ENCODE measurements at places on chromosomes 12 and 14.
A peak's percentile ranks its signal among the peaks of the same experiment; 100 is the strongest.

DNA sequence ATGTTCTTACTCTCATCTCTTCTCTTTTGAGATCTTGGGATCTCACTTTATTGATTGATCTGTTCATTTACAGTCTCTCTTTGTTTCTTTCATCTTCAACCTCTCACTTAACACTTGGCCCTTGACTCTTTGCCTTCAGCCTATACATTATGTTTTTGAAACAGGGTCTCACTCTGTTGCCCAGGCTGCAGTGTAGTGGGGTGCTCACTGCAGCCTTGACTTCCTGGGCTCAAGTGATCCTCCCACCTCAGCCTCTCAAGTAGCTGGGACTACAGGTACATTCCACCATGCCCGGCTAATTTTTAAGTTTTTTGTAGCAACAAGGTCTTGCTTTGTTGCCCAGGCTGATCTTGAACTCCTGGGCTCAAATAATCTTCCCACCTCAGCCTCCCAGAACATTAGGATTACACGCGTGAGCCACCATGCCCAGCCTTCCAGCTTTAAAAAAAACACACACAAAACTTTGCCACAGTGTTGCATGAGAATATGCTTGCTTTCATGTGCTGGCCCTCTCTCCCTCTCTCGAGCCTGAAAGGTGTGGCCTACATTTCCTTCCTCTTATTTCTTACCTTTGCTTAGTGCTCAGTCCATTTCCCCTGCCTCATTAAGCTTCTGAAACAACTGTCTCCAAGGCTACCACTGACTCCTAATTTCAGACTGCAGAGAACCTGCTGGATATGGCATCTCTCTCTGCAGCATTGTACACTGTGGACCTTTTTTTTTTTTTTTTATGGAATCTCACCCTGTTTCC lies 9.9 kb downstream of the DIP2B start:
- no peak for DNase-seq

DNA sequence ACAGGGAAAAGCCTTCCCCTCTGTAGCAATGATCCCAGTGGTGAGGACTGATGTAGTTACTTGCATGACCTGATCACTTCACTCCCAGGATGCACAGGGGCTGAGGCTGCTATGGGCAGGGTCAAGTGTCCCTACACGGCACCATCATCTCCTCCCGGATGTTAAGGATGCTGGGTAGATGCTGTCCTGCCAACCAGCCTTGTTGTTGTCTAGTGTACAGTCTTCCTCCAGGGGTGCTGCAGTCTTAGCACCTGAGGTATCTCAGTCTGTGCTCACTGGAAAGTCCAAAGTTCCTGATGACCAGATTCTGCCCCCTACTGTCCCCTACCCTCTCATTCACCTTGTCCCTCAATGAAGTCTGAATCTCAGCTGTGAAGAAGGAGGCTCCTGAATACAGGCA lies 20.1 kb downstream of the CPM start:
- DNase-seq, result no peak

DNA sequence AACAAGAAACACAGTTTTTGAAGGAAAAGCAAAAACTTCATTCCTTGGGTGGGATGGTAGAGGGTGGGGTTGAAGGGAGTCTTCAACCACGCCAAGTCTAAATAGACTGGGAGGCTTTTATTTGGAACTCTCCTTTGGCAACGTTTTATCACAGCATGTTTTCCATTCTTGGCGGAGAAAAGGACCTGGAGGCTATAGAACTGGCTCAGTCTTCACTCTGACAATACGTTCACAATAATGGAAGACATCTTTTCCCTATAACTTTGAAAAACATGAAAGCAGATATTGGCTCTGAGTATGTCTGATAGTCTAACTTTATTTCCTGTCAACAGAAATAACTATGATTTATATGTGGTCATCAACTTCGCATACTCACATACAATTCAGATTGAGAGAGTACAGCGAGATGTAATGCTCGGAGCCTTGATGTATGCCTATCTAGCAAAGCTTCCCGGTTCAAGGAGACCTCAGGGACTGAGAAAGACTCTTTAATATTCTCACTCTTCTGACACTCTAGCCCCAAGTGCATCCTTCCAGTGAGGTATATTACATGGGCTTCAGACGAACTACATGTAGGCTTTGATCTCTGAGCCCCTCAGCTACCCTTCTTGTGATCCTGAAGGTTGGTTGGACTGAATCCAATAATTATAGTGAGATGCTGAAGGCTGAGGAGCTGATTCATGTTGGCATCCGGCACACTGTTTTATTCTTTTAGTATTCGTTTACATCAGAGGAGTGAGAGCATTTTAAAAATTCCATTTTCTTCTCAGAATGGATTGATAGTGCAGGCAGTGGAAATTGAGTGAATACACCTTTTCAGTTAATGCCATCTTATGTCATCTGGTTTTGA lies 14.0 kb downstream of the TMEM30B start:
- DNase-seq, result no peak

GRCh38 chr14:68633131-68633991 lies 159.5 kb downstream of the ZFP36L1 start:
- no peak for DNase-seq

GRCh38 chr14:49920935-49921334 lies 28.1 kb downstream of the ARF6 start:
- no peak for DNase-seq

- DNase-seq, result no peak
These were observed 22.1 kb downstream of the FOXN3 start for GRCh38 chr14:89394972-89395371.

DNA sequence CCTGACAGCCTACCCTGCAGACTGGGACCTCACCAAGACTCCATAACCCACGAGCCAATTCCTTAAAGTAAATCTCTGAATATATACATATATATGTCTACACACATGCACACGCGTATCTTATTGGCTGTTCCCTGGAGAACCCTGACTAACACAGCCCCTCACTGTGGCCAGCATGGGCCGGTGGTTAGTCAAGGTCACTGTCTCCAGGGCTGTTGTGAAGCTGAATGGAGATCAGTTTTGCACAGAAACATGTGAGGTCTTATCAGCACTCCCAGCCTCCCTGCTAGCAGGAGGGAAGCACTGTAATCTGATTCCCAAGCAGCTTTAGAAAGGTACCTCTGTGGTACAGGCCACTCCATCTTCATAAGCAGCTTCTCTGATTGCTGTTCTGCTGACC lies 46.6 kb upstream of the PLEKHG6 start:
- peak; percentile 86 for DNase-seq

DNA sequence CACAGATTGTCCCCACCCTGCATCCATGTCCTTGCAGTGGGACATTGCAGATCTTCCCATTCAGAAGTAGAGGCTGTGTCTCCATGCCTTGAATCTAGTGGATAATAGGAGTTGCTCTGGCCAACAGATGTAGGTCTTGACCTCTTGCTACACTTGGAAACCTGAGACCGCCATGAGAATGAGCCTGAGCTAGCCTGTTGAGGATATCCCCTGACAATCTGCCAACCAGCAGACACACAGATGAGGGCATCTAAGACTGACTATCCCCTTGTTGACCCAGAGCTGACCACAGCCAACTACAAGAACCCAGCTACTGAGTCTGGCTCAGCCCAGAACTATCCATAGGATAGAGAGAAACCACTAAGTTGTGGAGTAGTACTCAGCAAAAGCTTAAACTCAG lies 161.1 kb upstream of the NOS1 start:
- DNase-seq, result no peak

- peak; percentile 90 for DNase-seq
These were observed 25.8 kb downstream of the GPR135 start for GRCh38 chr14:59439256-59439965.

DNA sequence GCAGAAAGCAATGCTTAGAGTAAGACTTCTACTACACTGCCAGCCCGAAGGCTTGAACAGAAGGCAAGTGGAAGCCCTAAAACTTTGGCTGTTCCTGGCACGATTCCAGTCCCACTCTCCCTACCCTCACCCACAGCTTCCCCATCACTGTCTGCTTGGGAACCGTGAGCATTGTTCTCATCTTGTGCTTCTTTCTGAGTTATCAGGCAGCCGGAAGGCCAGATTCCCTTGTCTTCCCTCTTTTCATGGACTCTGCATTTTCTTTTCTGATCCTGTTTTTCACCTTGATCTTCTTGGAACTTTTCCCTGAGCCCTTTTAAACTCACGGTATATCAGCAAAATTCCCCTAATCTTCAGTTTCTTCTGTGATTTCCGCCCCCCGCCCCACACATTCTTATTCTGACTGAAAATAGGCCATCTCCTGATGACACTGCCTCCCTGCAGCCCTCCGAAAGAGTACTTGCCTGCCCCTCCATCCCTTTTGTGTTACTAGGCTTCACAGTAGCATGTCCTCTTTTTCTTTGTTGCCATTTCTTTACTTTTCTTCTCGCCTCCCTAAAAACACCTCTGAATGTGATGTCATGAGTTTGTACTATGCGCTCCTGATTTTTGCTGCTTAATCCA lies 29.9 kb downstream of the RCOR1 start:
- no peak for DNase-seq
